CD4-positive, alpha-beta T cell treated with Interleukin-10 for 1 hour (primary cell): ENCODE measurements at places on chromosomes 1 and 21.
A peak's percentile ranks its signal among the peaks of the same experiment; 100 is the strongest.

DNA sequence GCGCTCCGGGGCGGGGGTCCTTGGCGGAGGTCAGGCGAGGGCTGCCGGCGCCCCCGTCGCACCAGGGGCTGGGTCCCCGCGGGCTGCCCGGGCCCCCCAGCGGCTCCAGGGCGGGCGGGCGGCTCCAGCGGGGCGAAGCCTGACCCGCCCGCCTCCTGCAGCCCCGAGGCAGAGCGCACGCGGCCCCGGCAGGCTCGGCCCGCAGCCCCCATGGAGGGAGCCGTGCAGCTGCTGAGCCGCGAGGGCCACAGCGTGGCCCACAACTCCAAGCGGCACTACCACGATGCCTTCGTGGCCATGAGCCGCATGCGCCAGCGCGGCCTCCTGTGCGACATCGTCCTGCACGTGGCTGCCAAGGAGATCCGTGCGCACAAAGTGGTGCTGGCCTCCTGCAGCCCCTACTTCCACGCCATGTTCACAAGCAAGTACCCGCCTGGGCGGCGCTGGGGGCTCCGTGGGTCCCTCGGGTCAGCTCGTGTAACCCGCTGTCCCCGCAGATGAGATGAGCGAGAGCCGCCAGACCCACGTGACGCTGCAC is 817 bp downstream of the KLHL17 start:
- no peak for DNase-seq

- DNase-seq = no peak
Observed at GRCh38 chr1:162303004-162303344, 73.7 kb downstream of the SPATA46 start.

GRCh38 chr1:234683127-234683860 is 73.3 kb upstream of the IRF2BP2 start:
- DNase-seq = no peak

GRCh38 chr1:100038660-100039287 is 69.0 kb downstream of the SLC35A3 start:
- DNase-seq = peak; percentile 90

DNA sequence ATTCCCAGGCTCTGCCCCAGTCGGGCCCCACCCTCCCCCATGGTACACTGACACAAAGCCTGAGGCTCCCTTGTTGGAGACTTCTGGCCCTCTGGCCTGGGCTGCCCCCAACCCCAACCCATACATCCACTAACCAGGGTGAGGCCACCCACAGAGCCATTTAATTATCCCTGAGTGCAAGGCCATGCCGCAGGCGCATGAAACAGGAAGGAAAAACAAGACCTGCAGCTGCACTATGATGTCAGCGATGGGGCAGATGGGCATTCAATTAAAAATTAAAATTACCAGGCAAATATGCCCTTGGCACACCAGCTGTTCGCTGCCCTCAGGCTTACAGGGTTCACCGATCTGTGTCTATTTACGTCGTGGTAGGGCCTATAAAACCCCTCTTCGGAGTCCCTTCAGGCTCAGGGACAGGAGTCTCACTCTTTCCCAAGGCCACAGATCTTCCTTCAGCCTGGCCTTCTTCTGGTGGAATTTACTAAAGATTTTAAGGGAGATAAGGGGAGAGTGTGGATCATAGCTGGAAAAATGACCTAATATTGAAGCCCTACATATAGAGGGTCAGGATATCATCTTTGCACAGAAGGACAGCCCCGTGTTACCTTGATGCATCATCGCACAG is 29.6 kb upstream of the RGS16 start:
- no peak for DNase-seq

DNA sequence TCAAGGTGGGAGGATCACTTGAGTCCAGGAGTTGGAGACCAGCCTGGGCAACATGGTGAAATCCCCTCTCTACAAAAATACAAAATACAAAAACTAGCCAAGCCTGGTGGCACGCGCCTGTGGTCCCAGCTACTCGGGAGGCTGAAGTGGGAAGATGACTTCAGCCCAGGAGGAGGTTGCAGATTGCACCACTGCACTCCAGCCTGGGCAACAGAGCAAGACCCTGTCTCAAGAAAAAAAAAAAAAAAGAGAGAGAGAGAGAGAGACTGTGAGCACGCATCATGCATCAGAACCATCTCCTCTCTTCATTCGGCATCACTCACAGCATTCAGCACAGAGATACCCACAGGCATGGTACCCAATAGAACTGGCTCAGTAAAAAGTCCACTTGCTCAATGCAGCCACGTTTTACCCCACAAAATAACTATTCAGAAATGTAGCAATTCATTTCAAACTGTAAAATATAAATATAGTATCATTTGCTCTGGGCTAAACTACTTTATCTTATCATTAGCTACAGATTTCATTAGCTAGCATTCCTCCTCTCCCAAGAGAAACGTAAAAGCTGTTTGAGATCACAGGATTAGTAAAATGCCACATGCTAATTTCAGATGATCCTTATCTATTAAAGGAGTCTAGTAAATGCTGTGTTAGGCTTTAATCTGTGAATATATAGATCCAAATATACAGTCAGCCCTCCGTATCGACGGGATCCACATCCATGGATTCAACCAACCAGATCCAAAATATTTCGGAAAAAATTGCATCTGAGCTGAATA is 11.7 kb downstream of the LBR start:
- no peak for DNase-seq

- DNase-seq = no peak
Observed at GRCh38 chr1:9153152-9153551, 24.2 kb upstream of the GPR157 start.

DNA sequence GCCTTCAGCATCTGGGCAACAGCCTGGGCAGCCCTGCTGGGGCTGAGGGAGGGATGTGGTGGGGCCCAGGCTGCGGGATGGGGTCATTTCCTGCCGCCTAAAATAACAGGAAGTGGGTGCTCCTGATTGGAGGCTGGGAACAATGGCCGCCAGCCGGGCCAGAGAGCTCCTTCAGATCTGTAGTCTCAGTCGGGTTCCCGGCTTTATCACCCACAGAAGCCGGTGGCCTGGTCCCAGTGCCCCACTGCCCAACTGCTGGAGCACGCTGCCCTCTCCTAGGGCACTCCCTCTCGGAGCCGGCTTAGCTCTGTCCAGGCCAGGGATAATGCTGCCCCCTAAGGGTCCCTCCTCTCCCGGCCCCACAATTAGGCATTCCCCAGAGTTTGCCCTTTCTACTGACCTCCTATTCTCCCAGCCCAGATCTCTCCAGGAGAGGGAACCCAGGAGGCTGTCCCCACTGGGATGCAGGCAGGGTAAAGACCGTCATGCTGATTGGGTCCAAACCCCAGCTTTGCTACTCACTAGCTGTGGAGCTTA is 5.1 kb downstream of the MAP7D1 start:
- DNase-seq = peak; percentile 73

DNA sequence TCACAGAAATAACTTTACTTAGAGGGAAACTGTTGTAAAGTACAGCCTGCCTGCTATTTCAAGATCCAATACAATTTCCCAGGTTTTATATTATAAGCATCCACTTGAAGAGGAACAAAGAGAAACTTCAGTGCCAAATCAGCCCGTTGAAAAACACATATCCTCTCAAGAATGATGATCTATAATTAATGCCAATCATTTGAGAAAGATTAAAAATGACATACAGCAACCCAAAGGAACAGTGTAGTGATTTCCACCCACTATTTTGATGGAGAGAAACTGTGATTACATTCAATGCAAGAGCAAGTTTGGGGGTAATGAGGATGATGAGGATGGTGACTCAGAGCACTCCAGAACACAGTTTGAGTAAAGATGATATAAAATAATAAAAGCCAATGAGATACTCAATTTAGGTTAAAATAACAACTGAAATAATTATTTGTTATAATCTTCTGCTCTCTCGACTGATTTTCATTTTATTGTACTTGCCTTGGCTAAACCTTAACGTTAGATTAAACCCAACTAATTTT is 715.5 kb downstream of the NCAM2 start:
- no peak for DNase-seq

- DNase-seq = peak; percentile 36
Observed at GRCh38 chr1:205630241-205630640, 1.6 kb downstream of the ELK4 start.

GRCh38 chr1:41319106-41319755 is 42.0 kb upstream of the FOXO6 start:
- DNase-seq = no peak

GRCh38 chr1:11989669-11990068 is 9.4 kb downstream of the MFN2 start:
- no peak for DNase-seq

- no peak for DNase-seq
Observed at GRCh38 chr1:111600886-111601386, 18.7 kb upstream of the RAP1A start.
